ENCODE measurements at places on chromosomes 12 and 14. TPM values are rescaled to one million over a fixed set of nuclear protein-coding genes. Genes with fewer than 3 reads are reported as not detected.

The STXBP6 gene
- 15.8 TPM for total RNA-seq

The TAS2R8 gene
- total RNA-seq: not detected

The CCDC196 gene
- not detected for total RNA-seq

The LYZ gene
- total RNA-seq: not detected

The KITLG gene
- total RNA-seq: 22.4 TPM

The RAB35 gene
- 35.2 TPM for total RNA-seq

The ADCY6 gene
- 13.3 TPM for total RNA-seq

The CCDC38 gene
- total RNA-seq: not detected

The E2F7 gene
- 8.9 TPM for total RNA-seq

The ACVRL1 gene
- total RNA-seq: 11.3 TPM

The TMEM179 gene
- total RNA-seq: not detected

The RNASE7 gene
- not detected for total RNA-seq

The ULK1 gene
- 6.6 TPM for total RNA-seq

The RERGL gene
- total RNA-seq: not detected

The TDRD9 gene
- total RNA-seq: 0.84 TPM

The GXYLT1 gene
- total RNA-seq: 12.5 TPM

Measured in bronchus fibroblast of lung (primary cell).